Activated CD8-positive, alpha-beta memory T cell treated with anti-CD3 and anti-CD28 coated beads for 1 hour (primary cell): ENCODE measurements at places on chromosomes 3 and 15.

DNA sequence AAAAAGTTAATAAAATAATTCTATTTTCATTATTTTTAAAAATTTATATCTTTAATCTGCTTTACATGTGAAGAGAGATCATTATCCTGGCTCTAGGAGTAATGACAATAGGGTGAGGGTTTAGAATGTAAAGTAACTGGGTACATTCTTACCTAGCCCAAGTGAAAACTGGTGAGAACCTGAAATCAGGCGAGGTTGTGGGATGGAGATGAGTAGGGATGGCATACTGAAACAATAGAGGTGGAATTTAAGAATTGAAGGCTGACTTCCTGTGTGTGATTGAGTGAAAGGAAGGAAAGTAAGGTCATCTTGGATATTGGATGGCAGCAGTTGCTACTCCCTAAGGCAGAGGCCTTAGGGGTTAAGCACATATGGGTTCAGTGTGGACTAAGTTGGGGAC is 82.7 kb downstream of the MYRIP start:
- DNase-seq: no peak

DNA sequence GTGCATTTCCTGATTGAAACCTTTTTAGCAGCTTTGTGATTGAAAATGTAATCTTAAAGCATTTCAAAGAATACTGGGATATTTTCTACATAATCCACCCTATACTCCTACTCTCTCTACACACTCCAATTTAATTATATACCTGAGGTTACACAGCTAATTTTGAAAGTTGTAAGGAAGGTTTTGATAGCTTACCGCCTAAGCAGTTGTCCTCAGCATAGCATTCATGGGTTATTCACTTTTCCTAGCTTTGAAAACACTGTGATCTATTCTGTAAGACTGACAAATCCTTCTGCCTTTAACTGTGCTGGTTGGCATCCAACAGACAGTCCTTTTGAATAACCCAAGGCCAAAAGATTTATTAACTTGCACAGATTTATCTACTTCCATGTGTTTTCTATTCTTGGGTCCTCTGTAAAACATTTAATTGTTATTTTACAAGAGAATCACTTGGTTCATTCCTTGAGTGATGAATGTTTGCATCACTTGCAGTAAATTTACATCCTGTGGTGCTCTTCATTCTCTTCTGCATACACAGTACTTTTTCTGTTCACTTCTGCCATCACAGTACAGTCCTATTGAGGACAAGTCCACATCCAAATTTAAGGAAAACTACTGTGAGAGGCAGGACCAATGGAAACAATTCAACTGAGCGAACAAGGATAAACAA is 44.8 kb downstream of the SERPINI1 start:
- no peak for DNase-seq

DNA sequence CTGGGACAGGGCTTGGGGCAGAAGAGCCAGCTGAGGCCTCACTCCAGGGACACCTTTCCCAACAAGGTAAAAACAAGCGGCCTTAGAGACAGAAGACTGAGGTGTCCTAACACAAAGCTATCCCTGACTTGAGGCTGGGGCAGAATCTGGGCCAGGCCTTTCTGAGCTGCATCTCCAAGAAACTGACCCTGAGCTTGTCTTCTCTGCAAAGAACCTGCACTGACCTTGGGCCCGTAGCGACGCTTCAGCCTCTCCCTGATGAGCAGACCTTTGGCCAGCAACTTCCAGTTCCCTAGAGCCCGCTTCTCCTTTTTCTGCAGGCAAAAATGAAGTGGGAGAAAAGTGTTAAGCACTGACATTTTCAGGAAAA is 22.2 kb downstream of the TMEM43 start:
- no peak for DNase-seq

- no peak for DNase-seq
These were observed 25.9 kb upstream of the CAPN7 start for GRCh38 chr3:15180042-15180611.

- no peak for DNase-seq
These were observed 11.7 kb upstream of the CCK start for GRCh38 chr3:42277676-42278075.

DNA sequence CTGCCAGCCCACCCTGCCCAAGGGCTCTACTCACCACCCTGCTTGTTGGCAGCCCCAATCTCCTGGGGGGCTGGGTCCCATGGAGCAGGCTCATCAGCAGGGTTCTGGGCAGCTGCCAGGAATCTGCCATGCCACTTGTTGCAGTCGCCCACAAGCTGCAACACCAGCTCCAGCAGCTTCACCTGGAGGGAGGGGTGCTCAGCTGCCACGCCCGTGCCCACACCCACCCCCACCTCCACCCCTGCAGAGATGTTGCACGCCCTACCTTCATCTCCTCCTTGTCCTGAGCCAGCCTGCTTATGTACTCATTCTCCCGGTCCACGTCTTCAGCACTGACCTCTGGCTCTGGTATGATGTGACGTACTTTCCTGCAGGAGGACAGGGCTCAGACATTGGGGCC is 77.9 kb upstream of the C2CD4B start:
- DNase-seq: no peak

GRCh38 chr15:65795663-65796216 is 3.6 kb upstream of the DENND4A start:
- DNase-seq: no peak
